ENCODE measurements at places on chromosomes 11 and 22.

- DNase-seq = no peak
Observed at GRCh38 chr11:121455115-121455514, 2.3 kb upstream of the SORL1-AS1 start.

- no peak for DNase-seq
Observed at GRCh38 chr11:80632691-80633090, 1191.9 kb upstream of the TENM4 start.

DNA sequence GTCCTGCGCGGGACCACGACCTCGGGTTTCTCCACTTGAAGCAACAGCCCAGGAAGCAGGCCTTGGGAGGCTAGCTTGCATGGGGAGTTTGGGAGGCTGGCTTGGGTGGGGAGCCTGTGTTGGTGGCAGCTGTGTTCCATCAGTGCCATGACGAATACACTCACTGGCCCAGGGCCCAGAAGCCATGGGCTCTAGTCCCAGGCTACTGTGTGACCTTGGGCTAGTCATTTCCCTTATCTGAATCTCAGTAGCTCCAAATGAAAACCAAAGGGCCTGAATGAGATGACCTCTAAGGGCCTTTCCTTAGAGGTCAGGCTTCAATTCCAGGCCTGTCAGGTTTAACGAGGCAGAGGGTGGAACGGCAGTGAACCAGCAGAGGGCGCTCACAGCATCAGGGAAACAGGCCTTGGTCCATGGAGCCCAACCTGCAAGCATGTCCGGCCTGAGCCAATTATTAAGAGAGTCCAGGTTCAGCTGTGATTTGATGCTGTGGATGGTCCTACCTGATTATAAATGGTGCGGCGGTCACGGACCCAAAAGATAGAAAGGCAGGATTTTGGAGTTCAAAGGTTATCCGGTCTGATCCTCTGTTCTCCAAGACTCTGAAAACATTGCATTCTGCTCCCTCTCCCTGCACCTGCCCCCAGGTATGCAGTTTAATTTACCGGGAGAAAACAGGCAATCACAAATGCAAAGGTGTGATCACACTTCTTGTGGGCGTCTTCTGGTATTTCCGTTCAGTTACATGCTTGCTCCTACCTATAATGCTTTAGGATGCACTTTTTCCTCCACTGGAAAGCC is 15.9 kb downstream of the PTPN5 start:
- DNase-seq = peak; percentile 42

GRCh38 chr11:59558270-59558643 is 46.9 kb downstream of the OR4D9 start:
- no peak for DNase-seq

DNA sequence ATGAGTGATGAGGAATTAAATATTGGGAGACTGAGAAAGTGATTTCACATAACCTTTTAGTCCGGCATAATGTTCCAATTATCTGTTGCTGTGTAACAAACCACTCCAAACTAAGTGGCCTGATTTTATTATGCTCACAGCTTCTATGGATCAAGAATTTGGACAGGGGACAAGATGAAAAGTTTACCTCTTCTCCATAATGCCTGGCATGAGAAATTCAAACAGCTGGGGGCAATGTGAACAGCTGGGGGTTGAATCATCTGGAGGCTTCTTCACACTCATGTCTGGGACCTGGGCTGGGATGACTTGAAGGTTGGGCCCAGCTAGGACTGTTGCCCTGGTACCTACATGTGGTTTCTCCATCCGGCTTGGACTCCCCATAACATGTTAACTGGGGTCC is 99.4 kb upstream of the DRD2 start:
- no peak for DNase-seq

DNA sequence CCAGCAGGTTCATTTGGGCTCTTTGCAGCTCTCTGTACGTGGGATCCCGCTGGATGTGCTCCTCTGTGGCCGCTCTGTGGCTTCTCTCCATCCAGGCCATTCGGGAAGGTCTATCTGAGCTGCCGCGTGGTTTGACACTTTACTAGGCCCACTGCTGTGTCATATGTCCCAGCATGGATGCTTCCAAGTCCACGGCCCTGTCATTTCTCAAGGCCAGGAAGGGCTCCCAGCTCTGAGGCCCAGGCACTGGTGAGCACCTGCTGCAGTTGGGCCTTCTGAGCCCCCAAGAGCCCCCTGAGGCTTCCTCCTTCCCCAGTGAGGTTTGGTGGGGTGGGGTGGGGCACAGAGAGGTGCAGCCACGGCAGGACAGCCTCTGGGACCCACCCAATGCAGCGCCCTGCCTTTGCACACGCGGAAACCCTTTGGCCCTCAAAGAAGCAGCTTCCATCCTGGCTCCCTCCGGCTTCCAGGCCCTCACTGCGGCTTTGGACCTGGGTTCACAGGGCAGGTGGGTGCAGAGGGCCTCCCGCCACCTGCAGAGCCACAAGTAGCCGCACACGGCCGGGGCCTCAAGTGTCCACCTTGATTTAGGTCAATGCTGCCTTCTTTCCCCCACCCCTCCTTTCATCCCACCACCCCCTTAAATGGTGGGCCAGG is 44.5 kb upstream of the FGF3 start:
- no peak for DNase-seq

GRCh38 chr11:89249196-89249595 is 71.5 kb downstream of the TYR start:
- no peak for DNase-seq

GRCh38 chr11:102155676-102156075 is 45.4 kb downstream of the YAP1 start:
- DNase-seq = no peak

- no peak for DNase-seq
Observed at GRCh38 chr11:4118107-4118506, 23.5 kb downstream of the RRM1 start.

DNA sequence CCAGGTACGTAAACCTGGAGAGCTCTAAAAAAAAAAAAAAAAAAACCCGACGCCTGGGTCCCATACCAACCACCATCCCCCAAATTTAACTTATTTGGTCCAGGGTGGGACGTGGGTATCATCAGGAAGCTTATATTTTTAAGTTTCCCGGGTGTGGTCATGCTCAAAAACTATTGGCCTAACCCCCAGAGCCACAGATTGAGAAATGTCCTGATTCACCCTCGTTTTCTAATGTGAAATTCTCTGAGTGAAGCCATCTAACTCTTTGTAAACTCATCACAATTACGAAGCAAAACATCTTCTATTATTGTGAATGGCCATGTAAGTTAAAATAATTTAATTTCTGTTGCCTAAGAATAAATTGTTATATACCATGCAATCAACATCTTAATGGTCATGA is 29.6 kb downstream of the PAK1 start:
- DNase-seq = no peak

DNA sequence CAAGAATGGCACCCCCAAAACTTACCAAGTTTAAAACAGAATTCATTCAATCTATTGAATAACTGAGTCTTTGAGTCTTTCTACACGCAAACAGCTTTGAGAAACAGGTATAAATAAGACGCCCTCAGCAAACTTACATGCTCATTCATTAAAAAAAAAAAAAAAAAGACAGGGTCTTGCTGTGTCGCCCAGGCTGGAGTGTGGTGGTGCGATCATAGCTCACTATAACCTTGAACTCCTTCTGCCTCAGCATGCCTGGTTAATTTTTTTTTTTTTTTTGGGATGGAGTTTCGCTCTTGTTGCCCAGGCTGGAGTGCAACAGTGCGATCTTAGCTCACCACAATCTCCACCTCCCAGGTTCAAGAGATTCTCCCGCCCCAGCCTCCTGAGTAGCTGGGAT is 6.1 kb downstream of the PRR14L start:
- no peak for DNase-seq

GRCh38 chr11:26201411-26201810 is 130.5 kb upstream of the ANO3 start:
- DNase-seq = no peak

DNA sequence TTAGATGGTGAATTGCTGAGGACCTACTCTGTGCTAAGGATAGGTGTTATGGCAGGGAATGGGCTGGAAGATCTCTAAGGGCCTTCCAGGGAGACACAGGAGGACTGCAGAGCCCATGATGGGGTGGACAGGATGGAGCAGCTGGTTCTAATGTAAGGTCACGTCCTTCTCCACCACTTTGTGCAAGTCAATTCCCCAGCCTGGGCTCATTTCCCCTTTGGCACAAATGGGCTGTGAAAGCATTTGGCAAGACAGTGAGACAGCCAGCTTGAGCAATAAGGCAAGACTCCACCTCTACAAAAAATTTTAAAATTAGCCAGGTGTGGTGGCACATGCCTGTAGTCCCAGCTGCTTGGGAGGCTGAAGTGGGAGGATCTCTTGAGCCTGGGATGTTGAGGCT is 81.4 kb upstream of the THY1 start:
- no peak for DNase-seq

DNA sequence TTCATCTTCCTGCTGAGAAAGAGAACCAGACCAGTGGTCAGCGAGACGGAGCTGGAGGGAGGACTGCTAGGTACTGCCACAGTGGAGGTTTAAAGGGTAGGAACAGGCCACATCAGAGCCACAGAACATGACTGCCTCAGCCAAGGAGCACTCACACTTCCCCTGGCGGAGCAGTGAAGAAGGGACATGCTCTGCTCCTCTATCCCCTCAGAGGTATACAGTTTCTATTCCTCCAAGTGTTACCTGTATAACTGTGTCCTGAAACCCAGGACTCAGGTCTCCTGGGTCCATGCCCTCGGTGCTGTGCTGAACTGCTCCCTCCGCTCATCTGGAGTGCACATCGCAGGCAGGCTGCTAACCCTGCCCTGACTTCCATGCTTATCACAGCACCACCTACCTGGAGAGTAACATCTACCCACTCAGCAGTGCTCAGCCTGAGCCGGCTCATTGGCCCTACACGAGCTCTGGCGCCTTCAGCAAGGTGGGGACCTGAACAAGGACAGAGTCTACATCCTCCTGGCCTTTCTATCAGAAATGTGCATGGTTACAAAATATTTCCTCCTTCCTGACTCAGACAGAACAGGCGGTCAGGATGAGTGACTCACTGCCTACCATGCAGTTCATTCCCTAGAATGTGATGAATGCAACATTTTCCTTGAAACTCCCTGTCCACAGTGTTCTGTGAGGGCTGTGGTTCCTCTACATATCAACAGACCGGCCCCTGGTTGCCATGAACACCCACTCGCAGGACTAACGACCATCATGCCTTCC is 52.9 kb downstream of the C11orf58 start:
- DNase-seq = no peak

DNA sequence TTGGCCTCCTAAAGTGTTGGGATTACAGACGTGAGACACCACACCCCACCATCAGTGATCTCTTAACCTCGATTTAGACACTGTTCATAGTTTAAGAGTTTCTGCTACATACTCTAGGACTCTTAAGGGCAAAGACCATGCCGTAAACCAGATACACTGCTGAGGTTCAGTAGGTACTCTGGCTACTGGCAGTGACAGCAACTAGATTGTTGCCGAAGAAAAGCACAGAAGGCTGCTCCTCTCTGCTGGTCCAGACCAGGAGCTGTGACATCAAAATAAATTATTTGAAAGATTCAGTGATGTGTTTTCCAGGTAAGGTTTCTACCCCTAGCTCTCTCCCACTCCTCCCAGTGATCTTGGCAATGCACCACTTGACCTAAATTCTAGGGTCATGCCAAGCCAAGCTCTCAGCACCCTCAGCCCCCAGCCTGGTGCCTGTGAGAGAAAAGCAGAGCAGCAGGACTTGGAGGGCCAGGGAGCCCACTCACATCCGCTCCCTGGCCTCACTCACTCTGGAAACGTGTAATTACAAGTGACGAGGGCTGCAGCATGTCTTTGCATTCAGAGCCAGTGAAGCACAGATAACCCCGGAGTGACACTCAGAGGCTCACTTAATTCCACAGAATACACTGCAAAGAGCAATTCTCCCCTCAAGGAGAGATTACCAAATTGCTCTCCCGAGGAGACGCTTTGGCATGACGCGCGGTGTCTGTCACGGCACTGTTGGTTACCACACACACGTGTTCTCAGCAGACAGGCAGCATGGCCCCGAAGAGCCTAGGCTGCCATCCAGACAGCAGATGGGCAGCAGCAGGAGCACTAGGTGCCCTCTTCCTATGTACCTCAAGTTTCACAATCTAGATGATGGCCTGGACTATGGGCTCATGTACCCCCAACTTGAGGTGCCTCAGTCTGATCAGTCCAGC is 96.9 kb upstream of the PITPNB start:
- DNase-seq = no peak

GRCh38 chr11:58586998-58587397 is 8.1 kb downstream of the ZFP91 start:
- DNase-seq = no peak

DNA sequence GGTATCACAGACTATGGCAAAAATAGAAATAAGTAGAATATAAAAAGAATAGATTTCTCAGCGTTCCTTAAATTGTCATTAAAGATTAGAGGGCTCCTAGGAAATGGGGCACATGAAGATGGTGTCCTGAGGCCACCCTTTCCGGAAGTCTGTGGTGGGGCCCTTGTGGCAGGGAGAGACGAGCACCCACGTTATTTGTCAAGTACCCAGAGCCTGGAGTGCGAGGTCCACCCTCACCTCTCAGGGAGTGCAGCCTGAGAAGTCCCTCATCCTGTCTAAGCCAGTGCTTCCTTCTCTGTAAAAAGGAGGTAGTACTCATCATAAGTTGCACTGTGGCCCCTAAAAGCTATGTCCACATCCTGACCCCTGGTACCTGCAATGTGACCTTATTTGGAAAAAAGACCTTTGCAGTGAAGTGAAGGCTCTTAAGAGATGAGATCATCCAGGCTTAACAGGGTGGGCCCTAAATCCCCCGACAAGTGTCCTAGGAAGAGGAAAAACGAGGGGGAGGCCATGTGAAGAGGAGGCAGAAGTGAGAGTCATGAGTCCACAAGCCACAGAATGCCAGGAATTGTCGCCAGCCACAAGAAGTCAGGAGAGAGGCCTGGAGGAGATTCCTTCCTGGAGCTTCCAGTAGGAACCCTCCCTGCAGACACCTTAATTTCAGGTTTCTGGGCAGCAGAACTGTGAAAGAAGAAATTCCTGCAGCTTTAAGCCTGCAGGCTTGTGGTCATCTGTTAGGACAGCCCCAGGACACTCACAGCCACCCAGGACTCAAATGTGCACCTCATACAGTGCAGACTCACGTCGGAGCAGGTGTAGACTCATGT is 76.8 kb upstream of the CCND1 start:
- DNase-seq = no peak

DNA sequence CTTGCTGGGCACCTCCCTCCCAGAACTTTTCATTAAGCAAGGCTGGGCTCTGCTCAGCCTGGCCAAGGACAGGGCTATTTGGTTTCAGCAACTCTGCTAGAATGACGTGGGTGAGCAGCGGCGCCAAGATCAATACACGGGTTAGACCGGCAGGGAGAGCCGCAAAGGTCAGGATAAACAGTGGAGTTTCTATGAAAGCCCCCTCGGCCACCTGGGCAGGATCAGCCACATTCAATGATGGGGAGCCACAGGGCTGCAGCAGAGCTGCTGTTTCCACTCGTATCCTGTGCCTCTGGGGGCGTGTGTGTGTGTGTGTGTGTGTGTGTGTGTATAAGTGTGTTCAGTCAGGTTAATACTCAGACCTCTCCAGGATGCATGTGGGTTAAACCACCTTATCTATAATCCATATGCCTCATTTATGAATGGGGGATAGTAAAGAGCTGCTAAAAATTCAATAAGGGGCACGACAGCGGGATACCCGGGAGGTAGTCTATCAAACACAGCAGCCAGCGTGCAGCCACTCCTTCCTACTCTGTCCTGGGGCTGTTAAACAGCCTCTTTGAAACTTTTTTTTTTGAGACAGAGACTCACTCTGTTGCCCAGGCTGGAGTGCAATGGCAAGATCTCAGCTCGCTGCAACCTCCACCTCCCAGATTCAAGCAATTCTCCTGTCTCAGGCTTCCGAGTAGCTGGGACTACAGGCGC is 34.8 kb downstream of the MYH9 start:
- DNase-seq = no peak

GRCh38 chr11:101296896-101297295 is 167.3 kb upstream of the PGR start:
- no peak for DNase-seq

Data from stimulated activated CD4-positive, alpha-beta T cell treated with anti-CD3 and anti-CD28 coated beads, Interleukin-1b, Interleukin-23, amount 100 ng/mL, for 24 hours (primary cell).